ENCODE measurements at places on chromosomes 2 and 18. TPM values are rescaled to one million over a fixed set of nuclear protein-coding genes. Genes with fewer than 3 reads are reported as not detected.

DNA sequence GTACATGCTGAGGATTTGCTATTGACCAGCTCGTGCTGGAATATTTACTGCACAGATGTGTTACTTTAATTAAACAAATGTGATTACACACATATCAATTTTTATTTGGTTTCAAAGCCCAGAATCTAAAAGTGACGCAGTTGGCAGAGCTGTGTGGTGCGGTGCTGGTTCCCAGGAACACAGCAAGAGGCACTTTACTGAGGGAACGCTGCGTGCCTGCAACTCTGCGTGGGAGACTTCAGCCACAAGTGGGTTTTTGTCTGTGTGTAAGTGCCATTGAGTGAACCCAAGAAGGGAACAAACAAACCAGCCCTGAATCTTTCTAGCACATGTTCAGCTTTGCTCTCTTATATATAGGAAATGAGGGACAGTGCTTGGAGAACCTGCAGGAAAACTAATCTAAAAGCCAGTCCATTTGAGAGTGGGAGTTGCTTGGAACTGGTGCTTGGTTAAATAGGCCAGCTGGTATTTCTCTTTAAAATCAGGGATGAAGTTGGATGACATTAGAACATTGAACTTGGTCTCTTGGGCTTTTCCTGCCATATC, 196.6 kb upstream of the CELF4 start:
- no peak for DNase-seq

GRCh38 chr2:17894556-17894955, 16.1 kb downstream of the KCNS3 start:
- no peak for DNase-seq

DNA sequence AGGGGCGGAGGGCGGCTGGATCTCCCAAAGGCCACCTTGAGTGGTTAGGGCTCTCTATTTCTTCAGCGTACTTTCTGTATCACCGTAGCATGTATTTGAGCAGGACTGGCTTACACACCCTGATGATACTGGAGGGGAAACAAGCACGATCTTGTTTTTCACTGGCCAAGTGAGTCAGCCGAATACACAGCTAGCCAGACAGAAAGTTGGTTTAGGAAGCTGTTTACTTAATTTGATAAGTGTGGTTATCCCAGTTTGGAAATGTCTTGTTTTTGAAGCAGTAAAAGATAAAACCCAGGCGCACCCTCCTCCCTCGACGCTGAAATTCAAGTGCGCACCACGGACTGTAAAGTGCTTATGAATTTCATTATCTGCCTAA, 582 bp downstream of the RIOK3 start:
- DNase-seq: no peak

Gene RPRM
- total RNA-seq: 7.0 TPM

DNA sequence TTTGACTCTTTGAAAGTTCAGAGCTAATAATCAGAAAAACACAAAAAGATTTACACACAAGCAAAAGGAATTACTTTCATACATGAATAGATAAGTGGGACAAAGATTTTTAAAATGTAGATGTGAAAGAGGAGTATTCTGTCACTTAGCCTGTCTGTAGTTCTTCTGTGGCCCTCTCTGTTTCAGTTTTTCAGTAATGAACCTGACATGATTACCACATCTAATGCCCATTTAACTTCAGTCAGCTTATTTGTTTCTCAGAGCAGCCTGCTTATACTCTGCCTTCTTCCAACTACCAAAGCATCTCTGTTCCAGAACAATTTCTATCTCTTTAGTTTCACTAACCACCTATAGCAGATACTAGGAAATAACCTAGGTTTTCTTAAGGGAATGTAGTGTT, 34.4 kb upstream of the ACADL start:
- DNase-seq: no peak

DNA sequence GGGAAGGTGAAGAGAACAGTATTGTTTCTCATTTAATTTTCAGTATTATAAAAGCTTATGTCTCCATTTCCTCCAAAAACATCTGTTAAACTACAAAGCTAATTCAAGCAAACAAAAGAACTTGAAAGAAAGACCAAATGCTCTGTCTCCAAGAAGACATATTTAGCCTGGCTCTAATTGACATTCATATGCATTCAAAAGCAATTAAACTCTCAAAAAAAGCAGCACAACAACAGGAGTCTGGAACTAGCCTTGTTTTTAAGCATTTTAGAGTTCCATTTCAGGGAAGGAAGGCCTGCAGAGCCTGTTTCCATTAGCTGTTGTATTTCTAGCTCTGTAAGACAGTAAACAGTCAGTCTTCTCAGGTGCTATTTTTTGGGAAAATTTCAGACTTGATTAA, 447.9 kb downstream of the TDRD15 start:
- DNase-seq: no peak

- DNase-seq: no peak
Measured at GRCh38 chr2:149652526-149652925, 65.0 kb upstream of the MMADHC start.

GRCh38 chr18:22015156-22015555, 154.2 kb upstream of the GATA6 start:
- no peak for DNase-seq

- DNase-seq: no peak
Measured at GRCh38 chr2:23563151-23563550, 178.2 kb downstream of the KLHL29 start.

DNA sequence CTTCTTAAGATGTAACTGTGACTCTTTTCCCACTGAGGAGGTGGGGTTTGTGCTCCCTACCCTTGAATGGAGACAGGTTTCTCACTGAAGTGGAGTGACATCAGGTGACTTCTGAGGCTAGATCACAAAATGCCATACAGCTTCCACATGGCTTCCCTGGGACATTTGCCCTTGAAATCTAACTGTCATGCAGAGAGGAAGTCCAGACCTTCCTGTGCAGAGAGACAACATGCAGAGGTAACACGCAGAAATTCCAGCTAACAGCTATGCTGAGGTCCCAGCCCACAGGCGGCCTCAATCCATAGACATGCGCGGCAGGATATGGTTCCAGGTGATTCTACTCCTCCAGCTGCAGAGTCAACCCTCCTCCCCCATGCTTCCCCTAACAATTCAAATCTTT, 119.0 kb downstream of the TRIB2 start:
- DNase-seq: no peak

DNA sequence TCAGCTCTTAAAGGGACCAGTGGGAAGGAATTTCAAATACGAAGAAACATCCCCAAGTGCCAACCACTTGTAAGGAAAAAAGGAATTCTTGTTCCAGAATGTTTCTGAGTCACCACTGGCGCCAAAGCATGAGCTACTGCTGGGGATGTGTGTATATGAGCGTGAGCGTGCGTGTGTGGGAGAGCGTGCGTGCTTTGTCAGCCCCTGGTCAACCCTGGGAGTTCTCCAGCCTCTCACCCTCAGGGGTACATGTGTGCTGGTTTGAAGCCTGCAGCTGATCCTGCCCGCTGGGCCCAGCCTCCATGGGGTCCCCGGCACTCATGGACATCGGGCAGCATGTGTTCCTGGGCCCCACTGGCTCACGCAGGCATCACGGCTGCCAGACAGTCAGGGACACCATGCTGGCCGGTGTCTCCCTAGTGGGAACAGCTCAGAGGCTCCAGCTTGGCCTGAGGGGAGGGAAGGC, 17.1 kb downstream of the HS6ST1 start:
- DNase-seq: peak; percentile 75

DNA sequence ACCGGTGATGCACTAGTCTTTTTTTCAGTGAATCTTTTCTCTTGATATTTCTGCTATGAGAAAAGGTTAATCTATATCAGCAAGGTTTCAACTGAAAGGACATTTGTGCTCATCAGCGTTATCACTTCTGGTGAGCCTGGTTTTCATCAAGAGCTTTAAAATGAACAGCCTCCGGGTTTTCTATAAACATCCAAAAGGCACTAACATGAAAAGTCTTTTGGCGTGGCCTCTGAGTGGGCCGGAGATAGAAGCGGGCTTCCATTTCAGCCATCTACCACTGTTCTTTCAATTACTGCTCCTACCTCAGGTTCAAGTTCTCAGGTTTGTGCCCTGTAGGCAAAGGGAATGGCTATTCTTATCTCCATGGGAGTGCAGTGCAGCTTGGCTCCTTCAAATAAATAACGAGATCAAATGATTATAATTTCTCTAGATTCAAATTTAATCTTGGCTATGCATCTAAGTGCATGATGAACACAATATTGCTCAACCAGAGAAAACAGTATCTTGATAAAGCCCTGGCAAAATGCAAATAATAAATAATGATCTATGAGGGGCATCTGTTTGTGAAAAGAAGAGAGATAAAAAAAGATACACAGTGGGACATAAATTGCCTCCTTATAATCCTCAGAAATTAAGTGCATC, 314.8 kb downstream of the CDH2 start:
- no peak for DNase-seq

GRCh38 chr18:62576845-62577512, 54.2 kb downstream of the ZCCHC2 start:
- DNase-seq: no peak

GRCh38 chr18:49926106-49926745, 112.9 kb upstream of the ACAA2 start:
- no peak for DNase-seq

- no peak for DNase-seq
Measured at GRCh38 chr2:220552790-220553535, 925.5 kb downstream of the SLC4A3 start.

Gene GNAL
- 59.1 TPM for total RNA-seq

Gene TWIST2
- 0.37 TPM for total RNA-seq

Gene CXCR2
- total RNA-seq: 1.5 TPM

DNA sequence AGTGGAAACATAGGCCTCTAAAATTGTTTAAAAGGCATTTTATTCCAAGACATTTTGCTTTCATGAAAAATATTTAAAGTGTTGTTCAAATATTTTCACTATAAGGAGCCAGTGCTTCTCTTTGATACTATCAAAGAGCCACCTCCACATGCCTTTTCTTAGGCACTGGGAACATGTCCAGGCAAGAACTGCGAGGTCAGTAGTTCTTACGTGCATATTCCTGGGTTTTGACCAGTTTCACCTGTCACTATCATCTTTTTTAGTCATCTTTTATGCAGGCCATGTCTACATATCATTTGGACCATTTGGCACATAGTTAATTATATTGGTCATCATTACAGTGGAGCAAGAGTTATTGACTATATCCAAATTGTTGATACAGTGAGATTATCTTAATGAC, 195.3 kb downstream of the CCDC85A start:
- no peak for DNase-seq

- DNase-seq: no peak
Measured at GRCh38 chr2:112636605-112637288, 9.0 kb upstream of the SLC20A1 start.

DNA sequence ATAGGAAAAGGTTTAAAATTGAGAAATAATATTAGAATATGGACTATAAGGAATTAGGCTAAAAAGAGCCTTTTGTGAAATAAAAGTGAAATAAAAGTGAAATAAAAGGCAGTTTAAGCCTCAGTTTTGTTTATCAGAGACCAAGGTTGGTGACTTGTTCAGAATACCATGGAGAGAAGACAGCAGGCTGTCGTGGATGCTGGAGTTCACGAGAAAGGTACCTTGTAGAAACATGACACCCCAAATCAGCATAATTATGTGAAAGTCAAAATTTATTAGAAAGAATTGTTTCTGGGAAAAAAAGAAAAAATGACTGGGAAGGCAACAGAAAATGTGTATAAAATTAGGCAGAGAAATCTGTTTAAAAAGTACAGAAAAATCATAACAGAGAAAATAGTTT, 46.5 kb upstream of the SPAG16 start:
- no peak for DNase-seq

DNA sequence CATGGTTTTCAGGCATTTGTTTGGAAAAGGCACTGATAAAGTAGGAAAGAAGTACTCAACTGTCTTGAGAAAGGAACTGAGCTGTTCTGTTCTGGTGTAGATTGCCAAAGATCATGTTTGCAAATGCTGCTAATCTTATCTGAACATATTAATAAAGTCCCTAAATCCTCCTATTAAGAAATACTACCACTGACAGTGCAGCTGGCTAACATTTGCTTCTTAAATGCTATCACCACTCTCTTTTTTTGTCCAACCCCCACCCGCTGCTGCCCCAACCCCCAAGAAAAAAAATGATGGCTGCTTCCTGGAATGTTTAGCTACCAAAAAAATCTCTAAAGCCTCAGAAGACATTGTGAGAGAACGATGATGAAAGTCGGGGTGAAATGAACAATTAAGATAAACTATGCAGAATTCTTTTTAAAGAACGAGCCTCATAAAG, 130.7 kb downstream of the CCBE1 start:
- DNase-seq: no peak

- DNase-seq: peak; percentile 14
Measured at GRCh38 chr2:232534940-232535651, 4.4 kb upstream of the CHRNG start.

DNA sequence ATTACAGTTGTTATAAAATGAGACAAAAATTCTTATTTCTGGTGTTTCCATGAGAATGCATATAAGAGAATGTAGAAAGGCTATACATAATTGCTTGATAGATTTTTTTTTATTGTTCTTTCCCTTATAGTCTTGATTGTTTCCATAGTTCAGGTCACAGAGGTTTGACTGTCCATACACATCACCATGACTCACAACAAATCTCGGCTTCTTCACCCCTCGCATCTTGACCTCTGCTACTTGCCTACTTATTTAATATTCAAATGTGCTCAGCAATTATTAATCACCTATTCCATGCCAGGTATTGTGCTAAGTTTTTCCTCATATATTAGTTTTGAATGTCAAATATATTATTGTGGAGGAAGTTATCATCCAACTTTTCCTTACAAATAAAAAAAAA, 789.6 kb downstream of the RNF144A start:
- no peak for DNase-seq

- DNase-seq: no peak
Measured at GRCh38 chr2:232523402-232523681, 2.6 kb upstream of the CHRND start.

Gene SALL3
- 9.9 TPM for total RNA-seq

Gene ABCG5
- total RNA-seq: 0.32 TPM

DNA sequence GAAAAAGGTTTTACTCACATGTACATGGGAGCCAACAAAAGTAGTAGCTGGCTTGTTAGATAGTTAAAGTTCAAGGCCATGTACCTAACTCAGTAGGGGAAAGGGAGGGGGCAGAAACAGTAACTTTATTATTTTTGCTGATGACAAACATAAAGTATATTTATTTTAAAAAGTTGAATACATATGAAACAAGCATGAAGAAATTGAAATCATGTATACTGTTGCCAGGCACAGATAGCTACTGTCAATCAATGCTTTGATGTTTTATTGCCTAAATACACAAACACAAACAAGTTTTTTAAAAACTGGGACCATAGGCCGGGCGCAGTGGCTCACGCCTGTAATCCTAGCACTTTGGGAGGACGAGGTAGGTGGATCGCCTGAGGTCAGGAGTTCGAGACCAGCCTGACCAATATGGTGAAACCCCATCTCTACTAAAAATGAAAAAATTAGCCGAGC, 7.6 kb upstream of the PSD4 start:
- no peak for DNase-seq

GRCh38 chr18:79366177-79367094, 29.3 kb upstream of the NFATC1 start:
- no peak for DNase-seq

- no peak for DNase-seq
Measured at GRCh38 chr2:212494418-212495020, 44.1 kb downstream of the ERBB4 start.

Gene MOGAT1
- 0.60 TPM for total RNA-seq

- no peak for DNase-seq
Measured at GRCh38 chr2:57674025-57674424, 372.6 kb upstream of the VRK2 start.

- no peak for DNase-seq
Measured at GRCh38 chr2:190340369-190340768, 3.0 kb upstream of the INPP1 start.

All from dorsolateral prefrontal cortex (tissue), 122 donors.